ENCODE measurements at places on chromosomes 1 and 21.

DNA sequence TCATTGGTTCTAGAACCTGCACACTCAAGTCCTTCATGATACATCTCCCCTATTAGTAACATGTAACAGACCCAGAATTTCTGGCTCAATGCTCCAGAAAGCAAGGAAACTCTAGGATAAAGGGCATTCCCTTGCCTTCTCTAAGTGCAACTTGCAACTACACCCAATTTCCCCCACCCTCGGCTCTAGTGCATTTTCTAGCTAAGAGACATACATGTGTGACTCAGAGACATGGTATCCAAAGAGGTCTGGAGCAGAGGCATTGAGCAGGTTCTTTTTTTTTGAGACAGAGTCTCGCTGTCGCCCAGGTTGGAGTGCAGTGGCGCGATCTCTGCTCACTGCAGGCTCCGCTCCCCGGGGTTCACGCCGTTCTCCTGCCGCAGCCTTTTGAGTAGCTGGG is 132.9 kb downstream of the ZC3H11B start:
- DNase-seq = no peak

GRCh38 chr1:1371364-1371745 is 3.7 kb downstream of the AURKAIP1 start:
- DNase-seq = no peak

DNA sequence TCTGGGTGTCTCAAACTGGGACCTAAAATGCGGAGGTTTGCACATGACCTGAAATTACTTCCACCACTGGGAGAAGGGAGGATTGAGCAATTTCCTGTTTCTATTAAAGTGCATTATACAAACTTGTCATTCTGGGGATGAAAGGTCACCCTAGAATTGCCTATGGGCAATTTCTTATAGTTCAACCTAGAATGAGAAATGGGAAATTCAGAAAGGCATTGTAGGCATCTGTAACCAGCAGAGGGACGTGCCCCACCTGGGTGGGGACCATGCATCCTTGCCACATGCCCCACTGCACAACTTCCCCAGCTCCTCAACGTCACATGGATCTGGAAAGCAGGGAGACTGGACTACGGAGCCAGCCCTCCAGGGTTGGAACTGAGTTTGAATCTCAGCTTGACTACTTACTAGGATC is 47.0 kb downstream of the MRPL39 start:
- DNase-seq = no peak

DNA sequence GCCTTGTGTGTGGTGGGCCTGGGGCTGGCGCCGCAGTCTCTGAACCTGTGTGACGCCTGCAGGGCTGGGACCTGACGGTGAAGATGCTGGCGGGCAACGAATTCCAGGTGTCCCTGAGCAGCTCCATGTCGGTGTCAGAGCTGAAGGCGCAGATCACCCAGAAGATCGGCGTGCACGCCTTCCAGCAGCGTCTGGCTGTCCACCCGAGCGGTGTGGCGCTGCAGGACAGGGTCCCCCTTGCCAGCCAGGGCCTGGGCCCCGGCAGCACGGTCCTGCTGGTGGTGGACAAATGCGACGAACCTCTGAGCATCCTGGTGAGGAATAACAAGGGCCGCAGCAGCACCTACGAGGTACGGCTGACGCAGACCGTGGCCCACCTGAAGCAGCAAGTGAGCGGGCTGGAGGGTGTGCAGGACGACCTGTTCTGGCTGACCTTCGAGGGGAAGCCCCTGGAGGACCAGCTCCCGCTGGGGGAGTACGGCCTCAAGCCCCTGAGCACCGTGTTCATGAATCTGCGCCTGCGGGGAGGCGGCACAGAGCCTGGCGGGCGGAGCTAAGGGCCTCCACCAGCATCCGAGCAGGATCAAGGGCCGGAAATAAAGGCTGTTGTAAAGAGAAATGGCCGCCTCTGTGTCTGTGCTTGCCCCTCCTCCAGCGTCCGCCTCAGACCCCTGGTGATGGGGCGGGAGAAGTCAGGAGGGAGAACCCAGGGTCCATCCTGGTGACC is 788 bp downstream of the ISG15 start:
- no peak for DNase-seq

GRCh38 chr1:157770442-157771043 is 6.4 kb downstream of the FCRL2 start:
- DNase-seq = no peak

Data from GOT3 (cell line).